ENCODE measurements at places on chromosomes 16 and 17. TPM values are rescaled to one million over a fixed set of nuclear protein-coding genes. Genes with fewer than 3 reads are reported as not detected.

DNA sequence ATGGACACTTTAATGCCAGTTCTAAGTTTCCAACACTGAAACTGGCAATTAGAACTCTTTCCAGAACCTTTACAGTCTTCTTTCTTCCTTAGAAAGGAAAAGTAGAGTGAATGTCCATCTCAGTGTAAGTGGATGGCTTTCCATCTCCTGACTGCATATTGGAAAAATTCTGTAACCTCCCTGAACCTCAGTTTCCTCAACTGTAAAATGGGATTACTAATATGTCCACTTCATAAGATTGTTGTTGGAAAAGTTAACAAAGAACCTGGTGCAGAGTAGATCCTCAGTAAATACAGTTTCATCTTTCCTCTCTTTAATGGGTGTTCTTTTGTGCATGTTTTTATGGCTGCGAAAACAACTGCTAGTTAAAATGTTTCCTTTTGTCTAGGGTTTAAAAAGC, 2.6 kb downstream of the TMEM98 start:
- no peak for DNase-seq

- no peak for DNase-seq
Measured at GRCh38 chr16:77897831-77898605, 109.7 kb downstream of the VAT1L start.

- peak; percentile 34 for DNase-seq
Measured at GRCh38 chr16:56347670-56348069, 77.7 kb downstream of the AMFR start.

DNA sequence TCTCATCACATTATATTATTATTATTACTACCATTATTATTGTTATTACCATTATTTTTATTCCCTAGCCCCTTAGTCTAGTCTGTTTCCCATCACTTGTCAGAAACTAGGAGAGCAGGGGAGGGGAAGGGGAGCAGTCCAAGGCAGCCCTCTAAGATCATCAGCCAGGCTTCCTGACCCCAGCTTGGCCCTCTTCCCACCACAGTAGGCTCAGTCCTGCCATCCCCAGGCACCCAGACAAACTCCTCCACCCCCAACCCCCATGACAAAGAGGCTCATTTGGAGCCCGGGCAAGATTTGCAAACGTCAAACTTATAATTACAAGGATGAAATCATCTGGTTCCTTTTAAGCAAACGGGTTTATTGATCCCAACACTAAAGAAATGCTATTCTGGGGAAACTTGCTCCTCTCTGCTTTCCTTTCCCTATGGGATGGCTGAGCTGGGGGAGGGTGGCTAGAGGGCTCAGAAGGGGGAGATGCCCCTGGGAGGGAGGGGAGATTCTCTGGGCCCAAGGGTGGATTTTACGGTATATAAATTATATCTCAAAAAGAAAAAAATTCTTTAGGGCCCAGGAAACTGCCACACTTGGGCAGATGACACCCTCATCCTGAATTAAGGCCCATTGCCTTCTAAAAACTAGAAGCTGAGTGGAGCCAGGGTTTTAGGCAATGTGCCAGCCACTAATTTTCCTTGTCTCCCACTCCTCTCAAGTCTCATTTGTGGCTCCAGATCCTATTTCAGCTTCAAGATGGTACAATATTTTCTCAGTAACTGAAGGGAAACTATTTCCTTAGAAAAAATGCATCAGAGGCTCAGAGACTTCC, 4.4 kb upstream of the CBFB start:
- peak; percentile 11 for DNase-seq

RNF222 gene
- not detected for total RNA-seq

B9D1 gene
- total RNA-seq: 9.9 TPM

ARHGDIG gene
- 1.3 TPM for total RNA-seq
